ENCODE measurements at places on chromosomes 2 and 18.

DNA sequence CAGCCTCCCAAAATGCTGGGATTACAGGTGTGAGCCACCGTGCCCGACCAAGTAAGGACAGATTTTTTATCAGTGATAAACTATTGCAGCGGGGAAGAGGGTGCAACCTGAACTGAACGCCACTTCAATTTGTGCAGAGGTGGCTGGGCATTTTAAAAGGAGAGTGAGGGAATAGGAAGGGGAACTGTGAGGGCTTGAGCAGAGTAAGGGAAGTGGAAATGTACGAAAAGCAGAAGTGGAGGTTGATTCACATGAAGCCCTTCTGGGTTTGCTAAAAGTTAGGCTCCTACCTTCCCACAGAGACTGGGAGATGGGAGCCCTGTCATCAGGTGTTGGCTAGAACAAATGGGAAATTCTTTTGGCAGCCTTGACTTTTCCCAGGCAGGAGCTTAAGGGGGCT is 6.1 kb downstream of the STK11IP start:
- no peak overlapping the region for H3K27ac ChIP-seq
- peaks cover 24% of the 10 kb centered on the region for H3K36me3 ChIP-seq
- no peak for DNase-seq
- peaks cover 8% of the 10 kb centered on the region for H3K4me1 ChIP-seq

- H3K27me3 ChIP-seq: peaks cover 10% of the 10 kb centered on the region
- H3K4me3 ChIP-seq: no peak overlapping the region
- no peak for DNase-seq
- peaks cover 17% of the 10 kb centered on the region for H3K4me1 ChIP-seq
- H3K27ac ChIP-seq: no peak overlapping the region
- H3K36me3 ChIP-seq: no peaks in the 10 kb centered on the region
Observed at GRCh38 chr2:233964581-233964980, 47.4 kb downstream of the TRPM8 start.

DNA sequence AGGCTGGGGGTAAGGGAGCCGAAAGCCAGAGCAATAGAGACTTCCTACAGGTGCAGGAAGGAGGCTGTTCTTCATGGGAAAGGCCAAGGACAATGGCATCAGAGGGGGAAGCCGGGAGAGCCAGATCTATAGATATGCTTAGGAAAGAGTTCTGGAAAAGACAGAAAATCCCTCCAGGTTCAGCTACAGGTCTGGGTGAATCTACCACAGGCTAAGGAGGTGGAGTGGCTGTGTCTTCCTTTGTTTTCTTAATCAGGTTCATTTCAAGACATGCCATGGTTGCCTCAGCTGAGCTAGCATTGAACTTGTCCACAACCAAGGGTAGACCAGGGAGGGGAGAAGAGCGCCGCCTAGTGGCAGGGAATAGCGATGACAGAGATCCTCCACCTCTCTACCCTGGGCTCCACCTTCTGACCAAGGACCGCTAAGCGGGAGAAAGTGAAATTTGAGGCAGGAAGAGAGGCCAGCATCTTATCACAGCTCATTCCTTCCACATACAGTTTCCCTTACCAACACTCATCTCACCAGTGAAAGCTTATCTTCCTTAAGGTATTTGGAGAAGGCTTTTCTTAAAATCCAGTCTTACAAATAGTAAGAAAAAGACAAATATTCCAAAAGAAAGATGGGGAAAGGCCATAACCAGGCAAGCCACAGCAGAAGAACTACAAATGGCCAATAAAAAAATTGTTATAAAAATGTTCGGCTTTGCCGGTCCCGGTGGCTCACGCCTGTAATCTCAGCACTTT is 74.2 kb downstream of the VIT start:
- H3K27ac ChIP-seq: no peak overlapping the region
- H3K4me1 ChIP-seq: no peaks in the 10 kb centered on the region
- H3K27me3 ChIP-seq: peaks cover 12% of the 10 kb centered on the region
- H3K4me3 ChIP-seq: no peak overlapping the region
- no peaks in the 10 kb centered on the region for H3K36me3 ChIP-seq

GRCh38 chr2:139631966-139632365 is 851.8 kb upstream of the NXPH2 start:
- no peaks in the 10 kb centered on the region for H3K4me1 ChIP-seq
- no peaks in the 10 kb centered on the region for H3K27me3 ChIP-seq
- no peak for DNase-seq
- no peaks in the 10 kb centered on the region for H3K36me3 ChIP-seq
- H3K4me3 ChIP-seq: no peak overlapping the region

DNA sequence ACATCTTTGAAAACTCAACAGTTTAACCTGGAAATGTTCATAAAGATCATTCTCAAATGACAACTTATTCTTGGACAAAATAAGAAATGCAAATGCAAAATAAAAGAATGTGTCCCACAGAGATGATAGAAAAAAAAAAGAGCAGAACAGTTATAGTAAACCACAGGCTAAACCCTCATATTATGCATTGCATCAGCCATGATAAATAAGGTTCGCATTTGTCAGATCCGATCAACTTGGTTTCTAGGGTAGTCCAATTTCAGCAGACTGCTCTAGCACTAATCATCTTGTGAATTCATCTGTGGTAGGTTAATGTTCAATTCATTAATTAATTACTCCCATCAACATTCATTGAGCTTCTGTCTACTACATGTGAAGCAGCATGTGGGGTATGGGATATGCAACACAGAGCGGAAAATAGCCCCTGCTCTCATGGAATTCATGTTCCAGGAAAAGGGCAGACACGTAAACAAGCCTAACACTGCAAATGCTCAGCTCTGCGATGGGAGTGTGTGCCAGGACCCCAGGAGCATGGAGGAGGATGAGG is 316.2 kb upstream of the REV1 start:
- no peak overlapping the region for H3K4me3 ChIP-seq
- no peak overlapping the region for H3K27ac ChIP-seq
- no peaks in the 10 kb centered on the region for H3K4me1 ChIP-seq
- no peaks in the 10 kb centered on the region for H3K36me3 ChIP-seq
- H3K27me3 ChIP-seq: no peaks in the 10 kb centered on the region

Data from activated T-helper 1 cell treated with anti-CD3 and anti-CD28 coated beads, Interleukin-12 subunit alpha, Interleukin-12 subunit beta, Interleukin-2, Interleukin-4 antibody, amounts not matched to agents 30 ng/mL and 10 ng/mL and 1 ng/mL, durations not matched to agents 14 hours and 24 hours and 36 hours (primary cell).